ENCODE measurements at places on chromosomes 16 and 17. TPM values are rescaled to one million over a fixed set of nuclear protein-coding genes. Genes with fewer than 3 reads are reported as not detected.
A peak's percentile ranks its signal among the peaks of the same experiment; 100 is the strongest.

- DNase-seq: no peak
- H3K27me3 ChIP-seq: no peaks in the 10 kb centered on the region
- H3K4me1 ChIP-seq: no peaks in the 10 kb centered on the region
- H3K36me3 ChIP-seq: peaks cover 25% of the 10 kb centered on the region
Observed at GRCh38 chr16:69889295-69889964, 61.7 kb upstream of the CLEC18A start.

- H3K4me1 ChIP-seq: peaks cover 22% of the 10 kb centered on the region
- no peaks in the 10 kb centered on the region for H3K27me3 ChIP-seq
- no peak overlapping the region for H3K4me3 ChIP-seq
- DNase-seq: no peak
- H3K36me3 ChIP-seq: peaks cover 16% of the 10 kb centered on the region
Observed at GRCh38 chr16:81693744-81694303, 85.3 kb upstream of the PLCG2 start.

GRCh38 chr17:13735861-13736260 lies 134.1 kb upstream of the HS3ST3A1 start:
- no peak overlapping the region for H3K27ac ChIP-seq
- H3K4me1 ChIP-seq: no peaks in the 10 kb centered on the region
- H3K36me3 ChIP-seq: no peaks in the 10 kb centered on the region
- no peak overlapping the region for H3K4me3 ChIP-seq
- H3K27me3 ChIP-seq: no peaks in the 10 kb centered on the region

GRCh38 chr17:82734987-82735866 lies at the start of gene FN3K:
Gene FN3K, plus strand, starts transcription at chr17:82735615. Its CDS starts 22 bp downstream, at chr17:82735637.
- no peaks in the 10 kb centered on the region for H3K27me3 ChIP-seq
- no peaks in the 10 kb centered on the region for H3K4me1 ChIP-seq
- peaks cover 26% of the 10 kb centered on the region for H3K36me3 ChIP-seq
- peak; percentile 26 for DNase-seq
- no peak within 1 kb of the TSS for H3K27ac ChIP-seq
- H3K4me3 ChIP-seq: peak within 1 kb of the TSS; percentile 65

DNA sequence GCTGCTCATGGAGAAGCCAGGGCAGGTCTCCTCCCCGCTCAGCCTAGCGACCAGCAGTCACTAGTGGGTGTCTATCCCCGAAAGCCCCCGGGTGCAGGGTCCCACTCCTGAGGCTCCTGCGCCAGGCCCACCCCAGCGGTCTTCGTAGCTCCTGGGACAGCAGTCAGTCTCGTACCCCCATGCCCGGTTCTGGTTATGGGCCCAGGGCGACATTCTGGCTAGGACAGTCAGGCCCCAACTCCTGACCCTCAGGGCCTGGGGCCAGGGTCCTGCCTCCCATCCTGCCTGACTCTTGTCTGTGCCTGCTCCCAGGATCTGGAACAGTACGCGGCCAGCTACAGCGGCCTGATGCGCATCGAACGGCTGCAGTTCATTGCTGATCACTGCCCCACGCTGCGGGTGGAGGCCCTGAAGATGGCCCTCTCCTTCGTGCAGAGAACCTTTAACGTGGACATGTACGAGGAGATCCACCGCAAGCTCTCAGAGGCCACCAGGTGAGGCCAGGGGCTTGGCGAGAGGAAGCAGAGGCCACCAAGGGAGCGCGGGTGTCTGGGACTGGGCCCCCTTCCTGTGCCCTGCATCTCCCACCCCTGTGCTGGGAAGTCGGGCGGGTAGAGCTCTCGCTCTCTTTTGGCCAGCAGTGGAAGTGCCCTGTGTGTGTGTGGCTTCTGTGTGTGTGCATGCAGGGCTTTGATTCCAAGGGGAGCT lies 2.0 kb downstream of the GPS1 start:
- no peak overlapping the region for H3K27ac ChIP-seq
- H3K27me3 ChIP-seq: no peaks in the 10 kb centered on the region
- H3K4me3 ChIP-seq: peak overlapping the region; percentile 88
- H3K4me1 ChIP-seq: peaks cover 8% of the 10 kb centered on the region

DNA sequence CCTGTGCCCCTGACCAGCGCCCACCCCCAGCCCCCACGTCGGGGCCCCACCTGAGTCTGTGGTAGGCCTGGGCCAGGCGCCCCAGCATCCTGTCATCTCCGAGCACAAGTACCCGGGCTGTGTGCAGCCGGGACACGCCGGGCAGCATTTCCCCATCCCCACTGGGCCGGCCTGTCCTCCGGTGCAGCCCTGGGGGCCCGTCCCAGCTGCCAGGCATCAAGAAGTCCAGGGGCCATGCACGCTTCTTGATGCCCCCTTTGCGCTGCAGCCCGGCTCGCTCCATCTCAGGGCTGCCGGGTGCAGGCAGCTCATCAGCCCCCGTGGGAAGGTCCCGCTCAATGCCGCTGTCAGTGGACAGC lies 29.3 kb upstream of the MFSD6L start:
- no peak overlapping the region for H3K4me3 ChIP-seq
- no peaks in the 10 kb centered on the region for H3K36me3 ChIP-seq
- DNase-seq: no peak

GRCh38 chr16:74288065-74288464 lies 8.5 kb upstream of the PSMD7 start:
- H3K4me3 ChIP-seq: no peak overlapping the region
- H3K27me3 ChIP-seq: peaks cover 4% of the 10 kb centered on the region
- H3K36me3 ChIP-seq: no peaks in the 10 kb centered on the region
- DNase-seq: no peak
- H3K4me1 ChIP-seq: no peaks in the 10 kb centered on the region

- H3K36me3 ChIP-seq: no peaks in the 10 kb centered on the region
- H3K4me1 ChIP-seq: peaks cover 5% of the 10 kb centered on the region
- H3K27ac ChIP-seq: no peak overlapping the region
- H3K27me3 ChIP-seq: peaks cover 1% of the 10 kb centered on the region
- DNase-seq: no peak
Observed at GRCh38 chr16:12429756-12430155, 373.9 kb downstream of the CPPED1 start.

- peaks cover 40% of the 10 kb centered on the region for H3K36me3 ChIP-seq
- H3K27ac ChIP-seq: peak overlapping the region; percentile 45
- H3K4me1 ChIP-seq: peaks cover 33% of the 10 kb centered on the region
- DNase-seq: peak; percentile 49
Observed at GRCh38 chr17:7912927-7913524, 3.1 kb downstream of the RNF227 start.

Gene SLC47A1
- total RNA-seq: 0.26 TPM

Gene CTRB2
- total RNA-seq: not detected
